ENCODE measurements at places on chromosomes 5 and 9. TPM values are rescaled to one million over a fixed set of nuclear protein-coding genes. Genes with fewer than 3 reads are reported as not detected.

MUSK gene
- total RNA-seq, result 0.31 TPM

TUSC1 gene
- total RNA-seq, result 17.6 TPM

BASP1 gene
- total RNA-seq, result 12.5 TPM

SLC36A2 gene
- 1.8 TPM for total RNA-seq

SLC24A2 gene
- total RNA-seq, result not detected

GPX3 gene
- total RNA-seq, result 1,327 TPM

ECSCR gene
- 34.9 TPM for total RNA-seq

HACD4 gene
- 2.9 TPM for total RNA-seq

DMRT2 gene
- total RNA-seq, result 9.3 TPM

TAS2R1 gene
- not detected for total RNA-seq

SPINK4 gene
- total RNA-seq, result not detected

FAM169A gene
- 8.6 TPM for total RNA-seq

FSTL4 gene
- 0.09 TPM for total RNA-seq

IL9 gene
- total RNA-seq, result not detected

NR2F1 gene
- 49.5 TPM for total RNA-seq

SLC36A3 gene
- not detected for total RNA-seq

PCAT7 gene
- 0.28 TPM for total RNA-seq

PCDHGC4 gene
- 1.5 TPM for total RNA-seq

OCLN gene
- total RNA-seq, result 127 TPM

ZBTB5 gene
- 14.1 TPM for total RNA-seq

IRX2 gene
- 44.2 TPM for total RNA-seq

FOXD4L5 gene
- 0.09 TPM for total RNA-seq

BNC2 gene
- 37.9 TPM for total RNA-seq

LMX1B gene
- total RNA-seq, result 0.57 TPM

WNT8A gene
- total RNA-seq, result not detected

GABBR2 gene
- 0.06 TPM for total RNA-seq

CORO2A gene
- total RNA-seq, result 5.3 TPM

MYORG gene
- 8.1 TPM for total RNA-seq

UGT3A2 gene
- 0.35 TPM for total RNA-seq

MPDZ gene
- 25.1 TPM for total RNA-seq

C5orf34 gene
- 2.3 TPM for total RNA-seq

TMEM252 gene
- total RNA-seq, result 111 TPM

ANKS6 gene
- 31.8 TPM for total RNA-seq

Measured in kidney (tissue), 22 donors.